ENCODE measurements at places on chromosomes 16 and 17.

GRCh38 chr17:30559656-30560055 lies 82.4 kb downstream of the GOSR1 start:
- no peak for DNase-seq

DNA sequence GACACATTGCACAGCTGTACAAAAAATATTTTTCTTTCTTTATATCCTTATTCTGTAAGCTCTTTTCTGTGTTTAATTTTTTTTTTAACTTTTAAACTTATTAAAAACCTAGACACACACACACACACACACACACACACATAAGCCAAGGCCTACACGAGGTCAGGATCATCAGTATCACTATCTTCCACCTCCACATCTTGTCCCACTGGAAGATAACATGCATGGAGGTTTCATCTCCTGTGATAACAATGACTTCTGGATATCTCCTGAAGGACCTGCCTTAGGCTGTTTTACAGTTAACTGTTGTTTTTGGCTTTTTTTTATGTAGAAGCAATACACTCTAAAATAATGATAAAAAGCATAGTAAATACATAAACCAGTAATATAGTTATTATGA lies 71.2 kb downstream of the TNRC6C start:
- DNase-seq: no peak

DNA sequence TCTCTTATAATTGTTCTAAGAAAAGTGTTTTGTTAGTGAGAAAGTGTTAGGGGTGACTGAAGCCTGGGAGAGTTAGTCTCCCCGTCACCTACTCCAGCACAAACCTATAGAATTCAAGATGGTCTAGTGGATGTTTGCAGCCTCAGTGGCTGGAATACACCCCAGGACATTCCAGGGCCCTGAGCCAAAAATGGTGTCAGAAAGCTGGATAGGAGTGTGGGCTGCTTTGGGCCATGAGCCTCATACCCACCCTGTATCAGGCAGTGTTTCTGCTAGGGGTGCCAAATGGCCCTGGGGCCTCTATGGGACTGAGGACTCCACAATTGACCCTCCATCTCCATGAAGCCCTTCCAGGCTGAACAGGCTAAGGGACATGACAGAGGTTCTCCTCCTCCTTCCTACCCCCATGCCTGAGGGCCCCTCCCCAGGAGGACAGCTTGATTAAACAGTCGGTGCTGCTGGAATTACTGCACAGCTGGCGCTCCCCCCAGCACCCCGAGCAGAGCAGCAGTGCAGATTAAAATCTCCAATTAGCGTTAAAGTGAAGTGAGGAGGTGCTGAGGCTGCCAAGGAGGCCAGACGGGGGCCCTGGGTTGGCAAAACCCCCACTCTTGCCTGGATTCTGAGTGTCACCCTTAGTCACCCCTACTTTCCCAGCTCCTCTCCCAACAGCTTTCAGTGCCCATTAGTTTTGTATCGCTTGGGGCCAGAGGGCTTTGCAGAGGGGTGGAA lies 59.1 kb downstream of the NEUROD2 start:
- DNase-seq: no peak

DNA sequence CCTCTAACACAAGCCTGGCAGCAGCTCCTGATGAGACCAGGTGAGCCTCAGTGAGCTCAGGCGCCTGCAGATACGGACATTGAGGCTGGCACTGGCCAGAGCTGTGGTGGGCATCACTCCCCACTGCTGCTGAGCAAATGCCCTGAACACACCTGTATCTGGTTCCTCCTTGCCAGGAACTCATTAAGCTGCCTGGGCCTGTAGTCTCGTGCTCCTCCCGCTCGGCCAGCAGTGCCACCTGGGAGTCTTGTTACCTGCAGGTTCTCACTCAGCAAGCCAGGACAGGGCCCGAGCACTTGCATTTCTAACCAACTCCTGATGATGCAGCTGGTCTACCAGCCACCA lies 13.3 kb downstream of the EIF4A3 start:
- DNase-seq: no peak
